ENCODE measurements at places on chromosomes 16 and 17. TPM values are rescaled to one million over a fixed set of nuclear protein-coding genes. Genes with fewer than 3 reads are reported as not detected.

GRCh38 chr17:13415871-13416416 is 185.8 kb downstream of the HS3ST3A1 start:
- DNase-seq = peak; percentile 65

DNA sequence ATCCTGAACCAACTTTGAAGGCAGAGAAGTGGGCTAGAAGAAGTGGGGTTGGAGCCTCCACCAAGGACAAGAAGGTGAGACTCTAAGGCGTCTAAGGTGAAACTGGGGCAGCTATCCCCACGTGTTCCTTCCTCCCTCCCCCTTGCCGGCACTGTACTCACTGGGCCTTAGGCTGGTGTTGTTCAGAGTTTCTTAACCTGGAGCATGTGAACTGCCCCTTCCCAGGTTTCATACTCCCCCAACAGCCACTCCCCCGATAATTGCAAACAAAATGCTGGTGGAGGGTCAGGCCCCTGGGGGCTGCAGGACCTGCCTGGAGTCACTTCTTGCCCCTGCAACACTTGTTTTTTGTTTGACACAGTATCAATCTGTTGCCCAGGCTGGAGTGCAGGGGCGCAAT is 7.3 kb upstream of the SOCS3 start:
- no peak for DNase-seq

- no peak for DNase-seq
These were observed 28.8 kb upstream of the XYLT2 start for GRCh38 chr17:50317121-50317520.

DNA sequence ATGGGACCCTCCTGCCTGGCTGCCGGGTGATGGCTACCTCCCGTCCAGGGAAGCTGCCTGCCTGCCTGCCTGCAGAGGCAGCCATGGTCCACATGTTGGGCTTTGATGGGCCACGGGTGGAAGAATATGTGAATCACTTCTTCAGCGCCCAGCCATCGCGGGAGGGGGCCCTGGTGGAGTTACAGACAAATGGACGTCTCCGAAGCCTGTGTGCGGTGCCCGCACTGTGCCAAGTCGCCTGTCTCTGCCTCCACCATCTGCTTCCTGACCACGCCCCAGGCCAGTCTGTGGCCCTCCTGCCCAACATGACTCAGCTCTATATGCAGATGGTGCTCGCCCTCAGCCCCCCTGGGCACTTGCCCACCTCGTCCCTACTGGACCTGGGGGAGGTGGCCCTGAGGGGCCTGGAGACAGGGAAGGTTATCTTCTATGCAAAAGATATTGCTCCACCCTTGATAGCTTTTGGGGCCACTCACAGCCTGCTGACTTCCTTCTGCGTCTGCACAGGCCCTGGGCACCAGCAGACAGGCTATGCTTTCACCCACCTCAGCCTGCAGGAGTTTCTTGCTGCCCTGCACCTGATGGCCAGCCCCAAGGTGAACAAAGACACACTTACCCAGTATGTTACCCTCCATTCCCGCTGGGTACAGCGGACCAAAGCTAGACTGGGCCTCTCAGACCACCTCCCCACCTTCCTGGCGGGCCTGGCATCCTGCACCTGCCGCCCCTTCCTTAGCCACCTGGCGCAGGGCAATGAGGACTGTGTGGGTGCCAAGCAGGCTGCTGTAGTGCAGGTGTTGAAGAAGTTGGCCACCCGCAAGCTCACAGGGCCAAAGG is 36.8 kb downstream of the NLRC5 start:
- no peak for DNase-seq

The MSRB1 gene
- 22.5 TPM for total RNA-seq
